ENCODE measurements at places on chromosomes 7 and 10. TPM values are rescaled to one million over a fixed set of nuclear protein-coding genes. Genes with fewer than 3 reads are reported as not detected.

The MRC1 gene
- total RNA-seq, result under 0.01 TPM

The CPA1 gene
- total RNA-seq, result not detected

The OR6B1 gene
- total RNA-seq, result not detected

The OR13A1 gene
- not detected for total RNA-seq

The CYP3A4 gene
- not detected for total RNA-seq

The TMEM270 gene
- not detected for total RNA-seq

The MYL10 gene
- total RNA-seq, result not detected

The HYAL4 gene
- not detected for total RNA-seq

The RARRES2 gene
- not detected for total RNA-seq

The NKX2-3 gene
- 5.2 TPM for total RNA-seq

Measured in epithelial cell of umbilical artery (primary cell).